SHP77 (cell line): ENCODE measurements at places on chromosomes 11 and 22.

DNA sequence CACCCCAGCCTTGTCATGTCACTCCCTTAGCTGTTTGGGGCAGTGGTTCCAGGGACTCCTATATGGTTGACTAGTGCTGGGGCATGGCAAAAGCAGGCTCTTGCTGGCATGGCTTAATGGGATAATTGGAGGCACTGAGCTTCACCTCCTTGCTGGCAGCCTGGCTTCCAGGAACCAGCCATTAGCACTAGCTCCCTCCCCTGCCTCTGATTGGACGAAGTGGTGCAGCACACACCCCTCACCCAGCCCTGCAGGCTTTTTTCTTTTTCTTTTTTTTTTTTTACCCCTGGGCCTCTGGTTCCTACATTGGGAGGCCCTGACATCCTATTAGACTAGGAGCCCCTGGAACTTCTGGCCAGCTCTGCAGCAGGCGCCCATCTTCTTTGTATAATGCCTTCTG lies 18.6 kb downstream of the PHLDB1 start:
- no peak for DNase-seq

DNA sequence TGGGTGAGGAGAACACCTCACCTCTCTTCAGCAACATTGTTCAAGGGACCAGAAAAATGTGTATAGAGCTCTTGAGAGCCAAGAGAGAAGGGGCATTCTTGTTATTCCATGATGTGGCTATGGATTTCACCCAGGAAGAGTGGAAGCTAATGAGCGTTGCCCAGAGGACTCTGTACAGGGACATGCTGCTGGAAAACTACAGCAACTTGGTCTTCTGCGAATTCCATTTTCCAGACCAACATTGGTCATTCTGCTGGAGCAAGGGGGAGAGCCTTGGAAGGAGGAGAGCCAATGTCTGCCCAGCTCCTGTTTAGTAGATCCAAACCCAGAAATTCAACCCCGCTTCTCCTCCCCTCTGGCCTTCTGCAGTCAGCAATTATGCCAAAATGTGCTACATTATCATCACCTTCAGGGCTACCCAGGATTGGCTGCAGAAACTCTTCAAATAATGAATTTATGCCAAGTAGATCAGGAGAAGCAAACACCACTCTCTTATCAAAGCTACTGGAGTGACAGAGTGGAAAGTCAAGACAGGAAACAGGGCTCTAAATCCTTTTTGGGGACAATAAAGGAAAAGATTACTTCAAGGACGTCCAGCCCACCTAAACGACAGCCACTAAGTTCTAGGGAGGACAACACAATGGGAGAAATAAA lies 707.5 kb upstream of the LUZP2 start:
- DNase-seq = no peak

- no peak for DNase-seq
Measured at GRCh38 chr11:15577519-15577918, 462.8 kb downstream of the INSC start.

DNA sequence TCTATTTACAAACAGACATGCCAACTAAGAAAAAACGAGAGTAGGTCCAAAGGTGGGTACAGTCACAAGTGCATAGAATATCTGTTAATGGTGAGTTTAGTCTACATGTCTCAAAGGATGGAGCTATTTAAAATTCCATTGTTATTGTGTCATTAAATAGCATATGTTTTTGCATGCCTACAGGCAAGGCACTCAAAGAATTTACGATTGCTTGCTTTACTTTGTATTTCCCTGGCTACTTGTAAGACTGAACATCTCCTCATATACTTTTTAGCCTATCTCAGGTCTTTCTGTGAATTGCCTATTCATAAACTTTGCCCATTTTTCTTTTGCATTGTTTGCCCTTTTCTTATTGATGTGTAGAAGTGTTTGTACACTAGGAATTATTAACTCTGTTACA lies 39.7 kb downstream of the DEUP1 start:
- no peak for DNase-seq

DNA sequence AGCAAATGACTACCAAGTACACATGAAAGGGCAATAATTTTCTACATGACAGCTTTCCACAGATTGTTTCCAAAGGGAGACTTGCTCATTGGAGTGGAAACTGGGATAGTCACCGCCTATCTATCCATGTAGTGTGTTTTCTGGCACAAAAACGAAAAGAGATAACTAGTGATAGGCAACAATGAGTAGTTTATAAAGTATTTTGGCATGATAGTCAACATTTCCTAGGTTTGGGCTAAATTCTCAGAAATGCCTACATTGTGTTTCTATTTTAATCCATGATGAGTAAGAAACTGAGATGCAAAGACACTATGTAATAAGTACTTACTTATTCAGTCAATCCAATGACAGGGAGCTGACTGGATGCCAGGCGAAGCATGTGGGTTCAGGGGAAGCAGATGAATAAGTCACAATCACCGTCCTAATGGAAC lies 1129.1 kb downstream of the DLG2 start:
- no peak for DNase-seq
